CD4-positive, CD25-positive, alpha-beta regulatory T cell (primary cell): ENCODE measurements at places on chromosomes 4 and X. TPM values are rescaled to one million over a fixed set of nuclear protein-coding genes. Genes with fewer than 3 reads are reported as not detected.

Gene GATA1
- total RNA-seq: 0.67 TPM

Gene SMIM10
- not detected for total RNA-seq

Gene C1QTNF7
- not detected for total RNA-seq

DNA sequence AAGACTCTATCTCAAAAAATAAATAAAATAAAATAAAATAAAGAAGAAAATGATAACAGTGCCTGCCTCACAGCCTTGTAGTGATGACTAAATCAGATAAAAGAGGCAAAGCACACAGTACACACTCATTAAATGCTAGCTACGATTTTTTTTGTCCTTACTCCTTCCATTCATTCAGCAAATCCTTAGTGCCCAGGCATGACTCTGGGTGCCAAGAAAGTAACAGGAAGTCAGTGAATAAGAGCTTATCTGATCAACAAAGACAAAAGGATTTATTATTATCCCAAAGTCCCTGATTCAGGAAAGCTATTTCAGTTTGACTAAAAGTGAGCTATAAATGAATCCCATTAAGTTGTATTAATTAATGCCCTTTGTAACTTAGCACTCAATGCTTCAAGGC lies 92.7 kb downstream of the SH3KBP1 start:
- H3K4me1 ChIP-seq: peaks cover 46% of the 10 kb centered on the region
- no peaks in the 10 kb centered on the region for H3K27me3 ChIP-seq
- peak overlapping the region; percentile 80 for H3K27ac ChIP-seq
- no peak for DNase-seq
- peaks cover 3% of the 10 kb centered on the region for H3K36me3 ChIP-seq

DNA sequence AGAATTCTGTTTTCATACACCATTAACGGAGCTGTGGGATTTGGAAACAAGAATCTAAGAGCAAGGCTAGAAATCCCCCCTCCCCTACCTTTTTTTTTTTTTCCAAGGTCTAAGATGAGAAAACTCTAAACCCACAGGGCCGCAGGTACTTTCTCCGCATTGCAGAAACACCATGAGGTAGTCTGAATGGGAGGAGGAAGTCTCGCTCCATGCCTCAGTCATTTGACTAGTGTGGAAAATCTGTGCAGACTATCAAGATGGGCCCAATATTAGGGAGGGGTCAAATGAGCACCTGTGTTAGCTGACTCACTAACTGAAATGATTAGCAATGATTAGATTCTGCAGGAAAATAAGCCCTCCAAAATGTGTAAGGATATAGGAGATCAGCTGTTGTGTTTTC lies 40.9 kb upstream of the MAP3K15 start:
- H3K4me1 ChIP-seq: no peaks in the 10 kb centered on the region
- no peaks in the 10 kb centered on the region for H3K27me3 ChIP-seq
- DNase-seq: no peak

DNA sequence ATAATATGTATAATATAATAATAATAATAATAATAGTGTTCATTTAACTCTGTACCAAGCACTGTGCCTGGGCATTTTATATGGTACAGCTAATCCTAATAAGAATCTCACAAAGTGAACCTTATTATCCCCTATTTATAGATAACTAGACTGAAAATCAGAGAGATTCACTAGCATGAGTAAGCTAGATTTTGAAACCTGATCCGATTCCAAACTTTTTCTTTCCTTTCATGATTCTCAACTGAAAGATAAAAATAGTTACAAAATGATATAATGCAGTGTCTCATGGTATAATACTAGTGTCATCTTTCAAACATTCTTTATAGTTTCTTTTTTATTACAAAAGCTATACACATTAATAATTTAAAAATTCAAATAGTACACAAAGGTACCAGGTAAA lies 55.9 kb upstream of the RNF128 start:
- H3K4me1 ChIP-seq: no peaks in the 10 kb centered on the region
- DNase-seq: no peak
- H3K36me3 ChIP-seq: no peaks in the 10 kb centered on the region
- H3K27ac ChIP-seq: no peak overlapping the region
- no peak overlapping the region for H3K4me3 ChIP-seq

DNA sequence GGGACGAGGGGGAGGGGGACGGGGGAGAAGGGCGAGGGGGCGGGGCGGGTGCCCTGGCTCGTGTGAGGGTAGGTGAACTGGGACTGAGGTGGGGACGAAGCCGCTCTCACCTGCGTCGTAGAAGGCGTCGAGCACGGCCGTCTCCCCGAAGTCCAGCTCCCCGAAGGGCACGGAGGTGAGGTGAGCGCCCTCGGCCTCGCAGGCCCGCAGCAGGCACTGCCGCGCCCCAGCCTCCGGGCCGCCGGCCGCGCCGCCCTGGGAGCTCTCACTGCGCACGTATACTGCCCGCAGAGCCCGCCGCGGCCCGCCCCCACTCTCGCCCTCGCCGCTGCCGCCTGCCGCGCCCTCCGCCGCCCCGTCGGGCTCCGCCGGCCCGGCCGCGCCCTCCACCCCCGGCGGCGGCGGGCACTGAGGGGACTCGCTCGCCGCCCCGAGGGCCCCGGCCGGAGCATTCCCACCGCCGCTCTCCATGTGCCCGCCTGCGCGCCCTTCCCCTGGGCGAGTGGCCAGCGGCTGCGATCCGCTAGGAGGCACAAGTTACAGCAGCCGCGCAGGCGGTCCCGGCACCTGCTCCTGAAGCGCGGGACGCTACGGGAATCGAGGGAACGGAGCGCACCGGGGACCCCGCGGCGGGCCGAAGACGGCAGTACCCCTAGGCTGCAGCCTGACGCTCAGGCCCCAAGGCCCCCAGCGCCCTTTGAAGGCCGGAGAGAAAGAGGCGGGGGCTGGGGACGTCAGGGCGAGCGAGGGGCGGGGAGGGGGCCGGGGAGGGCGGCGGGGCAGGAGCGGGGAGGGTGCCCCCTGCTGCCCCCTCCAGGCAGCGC lies at the start of gene MAP3K15:
MAP3K15 (minus strand) TSS at position 718 of the 824 bp plus-strand sequence; CDS start at position 471, 247 bp downstream.
- no peaks in the 10 kb centered on the region for H3K27me3 ChIP-seq
- no peak within 1 kb of the TSS for H3K4me3 ChIP-seq
- peak; percentile 0 for DNase-seq
- no peaks in the 10 kb centered on the region for H3K36me3 ChIP-seq
- H3K4me1 ChIP-seq: no peaks in the 10 kb centered on the region
